ENCODE measurements at places on chromosomes 11 and 22.

DNA sequence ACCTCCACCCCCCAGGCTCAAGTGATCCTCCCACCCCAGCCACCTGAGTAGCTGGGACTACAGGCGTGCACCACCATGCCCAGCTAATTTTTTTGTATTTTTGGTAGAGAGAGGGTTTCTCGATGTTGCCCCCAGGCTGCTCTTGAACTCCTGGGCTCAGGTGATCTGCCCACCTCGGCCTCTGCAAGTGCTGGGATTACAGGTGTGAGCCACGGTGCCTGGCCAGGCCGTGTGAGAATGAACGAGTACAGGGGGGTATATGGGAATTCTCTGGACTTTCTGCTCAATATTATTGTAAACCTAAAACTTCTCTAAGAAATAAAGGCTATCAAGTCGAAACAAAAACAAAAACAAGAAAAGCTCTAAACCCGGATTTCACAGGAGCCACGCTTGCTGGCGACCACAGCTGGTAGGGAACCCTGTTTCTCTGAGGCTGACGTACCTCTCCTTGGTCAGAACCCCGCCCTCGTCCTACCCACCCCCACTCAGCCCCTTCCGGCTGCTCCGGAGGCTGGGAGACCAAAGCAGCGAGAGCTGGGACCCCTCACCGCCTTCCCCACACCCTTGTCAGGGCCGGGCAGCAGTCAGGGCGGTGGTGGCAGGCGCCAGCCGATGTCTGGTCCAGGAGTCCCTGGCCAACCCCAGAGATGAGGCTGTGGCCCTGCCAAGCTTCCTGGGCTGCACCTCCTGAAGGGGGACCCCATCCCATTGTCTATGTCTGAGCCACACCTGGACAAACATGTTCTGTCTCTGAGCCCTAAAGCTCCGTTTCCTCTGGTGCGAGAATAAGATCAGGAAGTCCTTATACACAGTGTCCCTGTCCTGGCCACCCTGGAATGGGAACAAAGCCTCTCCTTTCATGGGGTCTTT is 52.1 kb downstream of the LINC01488 start:
- DNase-seq: no peak

DNA sequence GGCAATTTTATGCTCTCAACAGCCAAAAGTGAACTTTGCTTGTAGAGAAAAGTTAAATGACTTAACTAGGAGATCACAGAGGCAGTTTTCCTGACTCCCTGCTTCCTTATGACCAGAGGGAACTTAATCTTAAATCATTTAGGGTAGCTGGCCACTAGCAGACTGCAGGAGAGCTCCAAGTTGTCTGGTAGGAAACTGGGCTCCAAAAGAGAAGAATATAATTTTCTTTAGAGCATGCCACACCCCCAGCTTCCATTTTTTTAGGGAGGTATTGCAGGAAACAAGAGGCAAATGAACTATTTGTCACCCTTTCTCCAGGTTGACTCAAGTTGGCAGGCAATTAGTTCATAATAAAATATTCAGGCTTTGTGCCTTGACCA is 2.6 kb downstream of the METTL15 start:
- DNase-seq: no peak

GRCh38 chr11:57205041-57205641 is 23.4 kb downstream of the LRRC55 start:
- no peak for DNase-seq

GRCh38 chr22:30457981-30458380 is 13.8 kb downstream of the SEC14L3 start:
- no peak for DNase-seq

GRCh38 chr11:19279451-19279850 is 38.7 kb upstream of the E2F8 start:
- no peak for DNase-seq

DNA sequence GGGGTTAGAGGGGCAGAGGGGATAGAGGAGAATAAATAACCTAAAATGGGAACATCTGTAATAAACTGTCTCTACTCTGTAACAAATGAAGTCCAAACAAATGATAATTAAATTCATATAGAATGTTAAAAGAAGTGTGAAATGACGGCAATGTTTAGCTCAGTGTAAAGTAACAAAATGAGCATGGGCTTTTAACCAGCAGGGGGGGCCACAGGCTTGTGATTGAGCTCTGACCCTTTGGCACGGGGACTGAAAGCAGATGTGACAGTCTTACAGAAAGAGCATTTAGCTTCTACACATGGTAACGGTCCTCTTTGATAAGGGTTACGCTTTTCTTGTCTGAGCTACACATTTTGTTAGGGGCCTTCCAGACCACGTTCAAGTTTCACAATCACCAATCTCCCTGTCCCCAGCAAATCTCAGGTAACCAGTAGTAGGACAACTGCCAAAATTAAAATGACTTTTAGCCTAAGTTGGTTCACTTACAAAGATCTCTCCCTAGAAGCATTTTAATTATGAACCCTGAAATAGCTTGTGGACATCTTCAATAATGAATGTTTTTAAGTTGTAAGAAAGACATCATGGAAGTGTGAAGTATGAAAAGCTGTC is 262.5 kb downstream of the DCDC1 start:
- peak; percentile 92 for DNase-seq

GRCh38 chr22:47767403-47767802 is 1005.0 kb downstream of the TBC1D22A start:
- DNase-seq: no peak

DNA sequence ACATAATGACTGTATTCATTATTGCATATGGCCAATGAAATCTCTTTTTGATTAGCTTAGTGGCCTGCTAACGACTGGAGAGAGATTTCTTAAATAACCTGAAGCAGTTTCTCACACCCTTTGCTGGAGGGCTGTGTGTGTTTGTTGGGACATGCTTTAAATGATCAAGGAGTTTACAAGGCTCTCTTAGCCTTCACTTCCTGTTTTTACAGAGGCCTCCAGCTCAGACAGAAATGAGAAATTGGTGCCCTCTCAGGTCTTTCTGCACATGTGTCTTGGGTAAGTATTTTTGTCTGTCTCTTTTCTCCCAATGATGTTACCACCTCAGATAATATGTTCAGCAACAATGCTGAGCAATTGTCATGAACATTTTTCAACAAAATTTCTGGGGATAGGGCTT is 884.4 kb upstream of the CNTN5 start:
- no peak for DNase-seq
